AML-193 (cell line): ENCODE measurements at places on chromosomes 6 and 20.

- DNase-seq = no peak
Observed at GRCh38 chr20:33079259-33079658, at the start of gene BPIFB4. TSS of gene BPIFB4 (plus strand) at chr20:33079643. CDS start at chr20:33081527, 1,884 bp downstream.

DNA sequence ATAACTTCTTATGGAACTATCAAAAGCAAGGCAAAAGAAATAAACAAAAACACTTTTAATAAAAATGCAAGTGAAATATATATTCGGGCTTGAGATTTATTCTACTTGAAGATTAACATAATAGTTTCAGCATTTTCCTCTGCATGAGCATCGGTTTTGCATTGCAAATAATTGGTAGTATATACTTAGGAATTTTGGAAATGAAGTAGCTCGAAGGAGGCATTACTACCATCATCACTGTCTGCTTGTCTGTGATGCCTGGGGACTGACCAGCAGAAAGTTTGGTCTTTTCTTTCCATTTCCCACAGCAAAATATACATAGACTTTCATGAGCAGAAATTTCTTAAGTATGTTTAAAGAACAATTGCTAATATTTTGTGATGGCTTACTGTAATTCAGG lies 570.7 kb downstream of the HTR1B start:
- DNase-seq = no peak

DNA sequence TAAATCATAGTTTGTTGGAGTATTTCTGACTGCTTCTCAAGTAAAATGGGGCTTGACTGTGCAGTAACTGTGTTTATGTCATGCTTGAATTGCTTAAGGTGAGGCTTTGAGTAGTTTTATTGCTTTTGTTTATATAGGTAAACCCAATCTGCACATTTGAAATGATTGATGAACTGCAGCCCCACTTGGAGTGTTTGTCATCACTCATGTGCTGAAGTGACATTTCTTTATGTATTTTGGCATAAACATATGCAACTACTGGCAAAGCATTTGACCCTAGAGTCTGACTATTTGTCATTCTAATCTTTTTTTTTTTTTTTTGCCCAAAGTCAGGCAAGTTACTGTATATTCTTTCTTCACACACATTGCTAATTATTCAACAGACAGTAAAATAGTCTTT lies 491.4 kb upstream of the POU3F2 start:
- DNase-seq = no peak

DNA sequence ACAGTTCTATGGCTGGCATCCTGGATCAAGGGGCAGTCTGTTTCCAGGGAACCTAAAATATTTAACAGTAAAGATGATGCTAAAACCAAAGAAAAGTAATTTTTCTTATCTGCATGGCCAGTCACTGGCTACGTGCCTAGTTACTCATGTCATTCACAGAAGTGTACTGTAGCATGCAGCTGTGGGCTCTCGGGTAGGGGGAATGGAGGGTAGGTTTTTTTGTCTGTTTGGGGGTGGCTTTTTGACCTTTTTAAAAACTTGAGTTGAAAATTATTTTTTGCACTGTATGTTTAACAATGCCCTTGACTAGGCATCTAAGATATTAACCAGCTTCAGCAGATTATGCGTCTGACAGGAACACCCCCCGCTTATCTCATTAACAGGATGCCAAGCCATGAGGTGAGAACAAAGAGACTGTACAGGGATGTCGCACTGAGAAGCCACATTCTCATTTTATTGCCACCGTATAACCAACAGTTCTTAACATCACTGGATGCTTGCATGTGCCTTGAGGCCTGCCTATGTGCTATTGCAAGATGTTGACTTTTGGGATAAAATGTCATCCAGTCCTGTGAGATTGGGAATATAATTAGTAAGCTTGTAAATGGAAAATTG lies 30.3 kb upstream of the MAPK13 start:
- DNase-seq = no peak

- peak; percentile 60 for DNase-seq
Observed at GRCh38 chr20:10318291-10319024, 99.8 kb downstream of the SNAP25 start.

DNA sequence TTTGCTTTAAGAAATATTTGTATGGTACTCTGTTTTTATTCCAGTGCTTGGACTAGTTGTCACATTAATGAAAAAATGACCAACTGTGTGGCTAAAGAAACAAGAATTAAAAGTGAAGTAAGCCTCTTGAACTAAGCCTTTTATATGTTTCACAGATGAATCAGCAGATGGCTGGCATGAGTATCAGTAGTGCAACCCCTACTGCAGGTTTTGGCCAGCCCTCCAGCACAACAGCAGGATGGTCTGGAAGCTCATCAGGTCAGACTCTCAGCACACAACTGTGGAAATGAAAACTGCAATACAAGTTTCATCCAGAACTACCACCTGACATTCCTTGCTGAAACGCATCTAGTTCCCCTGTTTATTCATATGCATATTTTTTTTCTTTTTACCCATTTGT lies 96.8 kb downstream of the B3GAT2 start:
- no peak for DNase-seq

- DNase-seq = no peak
Observed at GRCh38 chr20:49750611-49751396, 37.1 kb upstream of the B4GALT5 start.

- no peak for DNase-seq
Observed at GRCh38 chr6:26390531-26390930, 7.6 kb downstream of the BTN2A2 start.

- no peak for DNase-seq
Observed at GRCh38 chr6:75759207-75759606, 10.2 kb downstream of the MYO6 start.

- no peak for DNase-seq
Observed at GRCh38 chr6:120302041-120302440, 952.5 kb upstream of the MAN1A1 start.

GRCh38 chr20:41139227-41140093 lies 2.1 kb downstream of the PLCG1 start:
- DNase-seq = no peak

DNA sequence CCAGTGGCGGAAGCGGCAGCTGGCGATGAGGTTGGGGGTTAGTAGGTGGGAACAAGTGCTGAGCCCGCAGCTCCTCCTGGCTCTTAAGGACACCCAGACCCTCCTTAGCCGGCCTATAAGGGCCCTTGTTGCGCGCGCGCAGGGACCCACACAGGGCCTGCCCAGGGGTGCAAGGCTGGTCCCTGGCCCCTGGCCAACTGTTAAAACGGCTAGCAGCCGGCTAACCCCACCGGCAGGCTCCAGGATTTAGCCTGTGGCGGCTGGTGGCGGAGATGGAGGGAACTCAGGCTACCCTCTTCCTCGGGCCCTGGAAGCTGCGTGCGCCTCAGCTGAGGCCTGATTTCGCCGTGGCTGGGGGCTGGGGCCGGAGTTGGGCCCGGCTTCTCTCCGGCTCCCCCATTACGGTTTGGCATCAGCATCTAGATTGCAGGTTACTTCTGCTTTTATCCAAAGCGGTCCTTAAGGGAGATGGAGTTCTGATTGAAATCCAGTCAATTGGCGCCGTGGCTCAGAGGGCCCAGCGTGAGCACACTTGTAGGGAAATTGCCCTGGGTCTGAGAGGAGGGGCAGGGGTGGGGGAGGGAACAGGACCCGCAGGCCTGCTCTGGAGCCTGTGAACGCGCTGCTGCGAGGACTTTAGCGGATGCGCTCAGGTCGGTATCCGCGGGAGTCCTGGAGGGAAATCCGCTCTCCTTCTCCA lies 36.9 kb upstream of the CCDC167 start:
- no peak for DNase-seq

DNA sequence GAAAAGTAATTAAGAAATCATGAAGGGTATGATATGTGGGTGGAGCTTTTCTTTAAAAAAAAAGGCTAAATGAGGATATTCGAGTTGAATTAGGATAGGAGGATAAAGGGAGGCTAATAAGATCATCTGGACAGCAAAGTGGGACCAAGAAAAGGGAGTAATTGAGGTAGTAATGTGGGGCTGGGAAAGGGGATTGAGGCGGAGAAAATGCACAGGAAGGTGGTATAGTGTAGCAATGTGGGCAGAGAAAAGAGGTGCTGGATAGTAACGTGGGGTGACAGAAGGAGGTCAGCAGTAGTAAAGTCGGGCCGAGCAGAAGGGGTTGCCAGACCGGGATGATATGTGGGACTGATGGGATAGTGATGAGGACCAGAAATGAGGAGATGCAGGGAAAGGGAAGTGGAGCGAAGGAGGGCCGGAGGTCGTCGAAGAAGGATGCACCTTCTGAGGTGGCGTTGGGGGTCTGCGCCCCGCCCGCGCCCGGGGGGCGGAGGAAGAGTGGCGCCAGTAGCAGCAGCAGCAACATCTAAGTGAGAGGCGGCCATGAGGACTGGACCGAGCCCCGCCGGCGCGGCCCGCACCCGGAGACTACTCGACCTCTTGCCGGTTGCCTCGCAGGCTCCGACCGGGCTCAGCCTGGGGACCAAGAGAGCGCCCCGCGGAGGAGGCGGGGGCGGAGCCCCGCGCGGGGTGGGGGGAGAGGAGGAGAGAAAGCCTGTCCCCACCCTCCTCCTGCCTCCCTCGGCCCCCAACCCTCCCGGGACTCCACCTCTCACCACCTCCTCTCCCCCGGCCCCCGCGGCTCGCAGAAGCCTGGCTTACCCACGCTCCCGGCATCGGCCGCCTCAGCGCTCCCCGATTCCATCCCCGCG lies 887 bp downstream of the GABBR1 start:
- no peak for DNase-seq

GRCh38 chr20:43387737-43388136 lies 70.0 kb upstream of the SRSF6 start:
- no peak for DNase-seq

GRCh38 chr20:5492937-5493336 lies 176.2 kb upstream of the PROKR2 start:
- DNase-seq = no peak

DNA sequence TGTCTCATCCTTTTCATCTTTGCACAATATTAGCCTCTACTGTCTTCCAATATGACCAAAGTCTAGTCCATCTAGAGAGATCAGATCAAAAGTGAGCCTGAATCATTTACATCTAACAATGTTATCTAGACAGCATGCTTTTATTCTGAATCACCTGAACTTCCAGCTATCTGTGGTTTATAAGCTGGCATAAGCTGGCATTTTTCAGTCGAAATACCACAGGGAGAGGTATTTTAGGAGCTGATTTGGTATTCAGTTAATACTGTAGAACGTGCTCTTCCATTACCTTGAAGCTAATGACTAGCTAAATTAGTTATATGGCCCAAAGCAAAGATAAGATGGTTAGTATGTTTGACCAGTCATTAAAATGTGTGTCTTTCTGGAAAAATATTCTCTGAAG lies 188.3 kb upstream of the AGPAT4 start:
- DNase-seq = no peak

DNA sequence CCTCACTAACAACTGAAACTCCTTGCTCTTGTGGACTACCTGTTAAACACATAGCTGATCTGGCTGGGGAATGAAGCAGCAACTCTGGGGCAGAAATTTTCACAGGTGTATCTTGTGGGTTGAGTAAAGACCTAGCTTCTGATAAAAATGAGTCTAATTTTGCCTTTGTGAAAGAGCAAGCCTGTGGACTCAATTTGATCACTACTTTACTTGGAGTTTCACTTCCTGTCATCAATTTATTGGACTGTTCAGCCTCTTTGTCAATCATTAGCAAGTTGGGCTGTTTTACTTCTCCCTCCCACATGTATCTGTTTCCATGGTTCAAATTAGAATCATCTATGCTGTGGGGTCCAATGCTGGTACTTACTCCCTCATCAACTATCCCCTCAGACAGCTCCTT lies 29.6 kb upstream of the CRIP3 start:
- DNase-seq = no peak

- no peak for DNase-seq
Observed at GRCh38 chr6:43488667-43489276, 11.4 kb downstream of the TJAP1 start.

DNA sequence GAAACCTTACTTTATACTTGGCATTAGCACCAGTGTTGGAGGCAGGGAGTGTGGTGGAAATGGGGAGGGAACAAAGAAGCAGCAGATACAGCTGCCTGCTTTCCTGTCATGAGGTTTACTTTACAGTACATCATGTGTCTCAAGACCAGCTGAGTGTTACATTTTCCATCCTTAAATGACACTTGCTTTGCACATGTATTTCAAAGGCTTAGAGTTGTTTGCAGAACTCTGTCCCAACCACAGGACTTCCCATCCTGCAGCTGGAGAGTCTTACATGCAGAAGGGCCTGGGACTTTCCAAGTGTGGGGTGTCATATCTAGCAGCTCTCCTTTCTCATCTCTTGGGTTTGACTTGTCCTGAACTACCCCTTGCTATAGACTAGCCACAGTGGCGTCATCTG lies 395.9 kb downstream of the DHX35 start:
- DNase-seq = no peak

- DNase-seq = no peak
Observed at GRCh38 chr6:28757429-28758045, 166.2 kb downstream of the TRIM27 start.

GRCh38 chr6:10759312-10759839 lies 11.8 kb downstream of the TMEM14B start:
- peak; percentile 66 for DNase-seq

DNA sequence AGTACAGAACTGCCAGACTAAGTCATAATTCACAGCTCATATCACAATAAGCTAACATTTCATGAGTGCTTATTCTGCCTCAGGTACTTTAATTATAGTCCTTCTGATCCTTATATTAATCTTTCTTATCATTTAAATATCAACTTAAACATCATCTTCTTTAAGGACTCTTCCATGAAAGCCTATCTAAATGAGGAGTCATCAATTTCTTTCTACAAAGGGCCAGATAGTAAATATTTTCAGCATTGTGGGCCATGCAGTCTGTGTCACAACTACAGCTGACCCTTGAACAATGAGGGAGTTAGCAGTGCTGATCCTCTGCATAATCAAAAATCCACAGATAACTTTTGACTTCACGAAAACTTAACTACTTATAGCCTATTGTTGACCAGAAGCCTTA lies 306.4 kb downstream of the TSHZ2 start:
- DNase-seq = no peak

- DNase-seq = no peak
Observed at GRCh38 chr6:151340219-151340978, 51.0 kb downstream of the ZBTB2 start.

DNA sequence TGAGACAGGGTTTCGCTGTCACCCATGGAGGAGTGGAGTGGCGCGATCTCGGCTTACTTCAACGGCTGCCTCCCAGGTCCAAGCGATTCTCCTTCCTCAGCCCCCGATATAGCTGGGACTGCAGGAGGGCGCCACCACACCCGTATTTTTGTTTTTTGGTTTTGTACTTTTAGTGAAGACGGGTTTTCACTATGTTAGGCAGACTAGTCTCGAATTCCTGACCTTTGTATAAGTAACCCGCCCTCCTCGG lies 115.4 kb upstream of the BTN3A2 start:
- DNase-seq = no peak

- no peak for DNase-seq
Observed at GRCh38 chr6:90508753-90509152, 78.1 kb downstream of the MAP3K7 start.

DNA sequence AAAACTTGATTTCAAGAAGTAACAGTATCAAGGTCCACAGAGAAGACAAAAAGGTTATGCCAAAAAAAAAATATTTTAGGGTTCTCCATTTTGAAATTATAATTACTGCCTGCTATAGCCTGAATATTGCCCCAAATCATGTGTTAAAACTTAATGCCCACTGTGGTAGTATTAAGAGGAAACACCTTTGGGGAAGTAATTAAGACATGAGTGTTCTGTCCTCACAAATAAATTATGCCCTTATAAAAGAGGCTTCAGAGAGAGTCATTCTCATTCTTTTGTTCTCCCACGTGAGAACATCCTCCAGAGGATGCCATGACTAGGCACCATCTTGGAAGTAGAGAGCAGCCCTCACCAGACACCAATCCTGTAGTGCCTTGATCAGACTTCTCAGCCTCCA lies 66.2 kb downstream of the GMDS start:
- peak; percentile 36 for DNase-seq

- DNase-seq = no peak
Observed at GRCh38 chr20:63273635-63274380, 1.2 kb downstream of the ARFGAP1 start.

GRCh38 chr6:110761371-110761770 lies 53.9 kb downstream of the CDK19 start:
- no peak for DNase-seq
